Lower lobe of right lung (tissue), 2 donors: ENCODE measurements at places on chromosomes 1 and 21. TPM values are rescaled to one million over a fixed set of nuclear protein-coding genes. Genes with fewer than 3 reads are reported as not detected.

Gene TCHHL1
- total RNA-seq = not detected

Gene DPT
- 18.6 TPM for total RNA-seq

Gene EDN2
- total RNA-seq = 2.1 TPM

DNA sequence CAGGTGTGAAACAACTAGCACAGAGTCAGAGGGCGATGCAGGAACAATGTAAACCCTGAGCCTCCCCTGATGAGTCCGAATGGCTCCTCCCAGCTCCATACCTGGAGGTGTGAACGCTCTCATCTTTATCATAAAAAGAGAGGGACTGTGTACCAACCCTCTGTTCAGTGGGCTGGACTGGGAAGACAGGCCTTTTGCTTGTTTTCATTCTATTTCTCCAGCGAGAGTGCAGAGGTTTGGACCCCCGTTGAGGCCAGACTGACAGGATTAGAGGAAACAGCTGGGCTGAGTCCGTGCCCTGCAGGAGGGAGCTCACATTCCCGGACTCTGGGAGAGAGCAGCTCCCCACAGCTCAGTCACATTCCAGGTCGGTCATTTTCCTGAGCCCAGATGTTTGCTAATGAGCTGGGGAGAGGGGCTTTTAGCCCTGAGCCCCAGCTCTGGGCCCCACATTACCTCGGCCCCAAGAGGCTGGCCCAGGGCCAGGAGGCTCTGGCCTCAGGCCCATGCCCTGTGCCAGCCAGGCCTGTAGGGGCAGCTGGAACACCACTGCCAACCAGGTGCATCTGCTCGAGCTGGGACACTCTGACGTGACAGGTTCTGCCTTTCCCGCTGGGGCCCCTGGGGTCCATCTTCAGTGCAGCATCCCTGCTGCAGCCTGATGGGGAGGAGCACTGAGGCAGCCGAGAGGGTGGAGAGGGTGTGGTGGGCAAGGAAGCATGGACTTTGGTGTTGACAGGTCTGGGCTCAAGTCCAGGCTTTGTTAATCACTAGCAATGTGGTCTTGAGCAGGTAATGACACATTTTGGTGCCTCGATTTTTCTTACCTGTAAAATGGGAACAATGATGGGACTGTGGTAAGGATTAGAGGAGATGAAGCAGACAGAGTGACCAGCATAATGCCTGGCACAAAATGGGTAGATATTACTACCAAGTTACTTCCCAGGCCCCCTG, 3.5 kb upstream of the NBL1 start:
- H3K27ac ChIP-seq = no peak overlapping the region
- no peak overlapping the region for H3K4me3 ChIP-seq
- no peak for DNase-seq
- peaks cover 26% of the 10 kb centered on the region for H3K27me3 ChIP-seq
- peaks cover 24% of the 10 kb centered on the region for H3K4me1 ChIP-seq

DNA sequence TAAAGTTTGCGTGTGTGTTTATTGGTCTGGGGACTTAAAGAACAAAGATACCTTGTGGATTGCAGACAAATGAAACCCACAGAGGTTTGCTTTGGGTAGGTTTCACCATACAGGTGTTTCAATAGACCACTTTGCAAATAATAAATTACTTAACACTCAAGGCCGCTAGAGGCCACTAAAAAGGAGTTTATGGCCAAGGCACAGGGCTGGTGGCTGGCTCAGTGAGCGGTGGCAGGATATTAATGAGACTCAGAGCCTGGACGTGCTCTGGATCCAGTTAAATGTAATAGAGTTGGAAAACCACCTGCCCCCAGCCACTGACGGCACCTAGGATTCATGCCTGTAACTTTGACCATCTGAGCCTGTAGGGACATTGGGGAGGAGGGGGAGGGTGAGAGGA, 44.5 kb downstream of the LRRC38 start:
- DNase-seq = no peak
- no peaks in the 10 kb centered on the region for H3K36me3 ChIP-seq
- H3K27me3 ChIP-seq = no peaks in the 10 kb centered on the region
- H3K4me1 ChIP-seq = no peaks in the 10 kb centered on the region

DNA sequence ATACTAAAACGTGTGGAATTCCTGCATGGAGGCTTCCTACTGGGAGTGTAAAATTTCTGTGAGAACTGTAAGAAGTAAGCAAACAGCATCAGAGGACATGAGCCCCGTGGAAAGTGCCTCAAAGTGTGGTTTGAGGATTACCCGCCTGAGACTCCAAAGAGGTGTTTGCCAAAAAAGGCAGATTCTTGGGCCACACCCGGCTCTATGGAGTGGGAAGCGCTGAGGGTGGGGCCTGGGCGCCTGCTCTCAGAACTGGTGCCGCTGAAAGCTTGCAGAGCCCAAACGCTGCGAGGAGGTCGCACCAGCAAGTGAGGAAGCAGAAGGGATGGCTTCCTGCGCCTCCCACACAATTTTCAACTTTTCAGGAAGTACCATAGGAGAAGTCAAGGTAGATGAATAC, 43.0 kb upstream of the PSEN2 start:
- peaks cover 14% of the 10 kb centered on the region for H3K4me1 ChIP-seq
- peak overlapping the region; percentile 28 for H3K4me3 ChIP-seq
- no peaks in the 10 kb centered on the region for H3K27me3 ChIP-seq
- peak; percentile 76 for DNase-seq

GRCh38 chr1:164709126-164709525, 150.1 kb downstream of the PBX1 start:
- H3K27ac ChIP-seq = no peak overlapping the region
- H3K27me3 ChIP-seq = no peaks in the 10 kb centered on the region
- H3K4me1 ChIP-seq = peaks cover 63% of the 10 kb centered on the region
- no peak overlapping the region for H3K4me3 ChIP-seq

DNA sequence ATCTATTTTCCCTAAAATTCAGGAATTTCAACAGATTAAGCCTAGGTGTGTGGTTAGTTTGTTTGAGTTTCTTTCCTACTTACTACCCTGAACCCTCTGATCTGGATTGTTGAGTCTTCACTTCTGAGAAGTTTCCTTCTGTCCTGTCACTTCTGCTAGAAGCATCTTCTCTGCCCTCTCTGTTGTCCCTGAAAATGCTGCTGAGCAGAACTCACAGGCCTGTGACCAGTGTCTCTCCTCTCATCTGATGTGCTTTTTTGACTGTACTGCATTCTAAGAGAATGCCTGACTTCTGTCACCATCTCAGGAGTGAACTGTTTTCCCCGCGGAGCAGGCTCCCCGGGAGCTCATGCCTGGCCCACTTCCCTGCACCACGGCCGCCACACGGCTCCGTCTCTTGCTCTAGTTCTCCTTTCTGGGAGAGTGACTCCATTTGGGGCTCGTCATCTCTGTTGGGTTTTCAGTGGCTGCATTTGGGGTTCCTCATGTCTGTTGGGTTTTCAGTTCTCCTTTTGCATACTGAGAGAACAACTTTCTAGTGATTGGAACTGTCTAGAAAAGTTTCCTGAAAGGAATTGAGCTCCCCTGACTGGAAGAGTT, 77.9 kb downstream of the POFUT2 start:
- DNase-seq = no peak
- H3K36me3 ChIP-seq = peaks cover 63% of the 10 kb centered on the region
- H3K27ac ChIP-seq = no peak overlapping the region
- peaks cover 6% of the 10 kb centered on the region for H3K4me1 ChIP-seq
